ENCODE measurements at places on chromosomes 4 and X.

DNA sequence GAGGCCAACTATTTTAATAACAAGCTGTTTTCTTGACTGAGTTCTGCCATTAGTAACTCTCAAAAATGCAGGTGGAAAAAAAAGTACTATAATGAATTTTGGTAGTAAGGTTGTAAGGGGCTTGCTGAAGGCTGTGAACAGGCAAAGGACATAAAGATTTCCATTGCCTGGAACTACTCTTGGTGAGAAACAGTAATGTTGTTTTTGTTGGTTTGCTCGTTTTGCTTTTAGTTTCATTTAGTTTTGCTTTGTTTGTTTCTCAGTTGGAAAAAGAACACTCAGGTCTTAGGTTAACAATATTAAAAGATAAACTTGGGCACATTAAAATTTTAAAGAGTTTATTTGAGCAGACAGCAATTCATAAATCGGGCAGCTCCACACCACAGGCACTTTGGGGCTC, 824.5 kb upstream of the HTR2C start:
- no peak for DNase-seq

GRCh38 chr4:52015366-52015765, 4.8 kb downstream of the LRRC66 start:
- DNase-seq: no peak

- no peak for DNase-seq
These were observed 183.8 kb upstream of the NUDT10 start for GRCh38 chrX:51148848-51149247.

DNA sequence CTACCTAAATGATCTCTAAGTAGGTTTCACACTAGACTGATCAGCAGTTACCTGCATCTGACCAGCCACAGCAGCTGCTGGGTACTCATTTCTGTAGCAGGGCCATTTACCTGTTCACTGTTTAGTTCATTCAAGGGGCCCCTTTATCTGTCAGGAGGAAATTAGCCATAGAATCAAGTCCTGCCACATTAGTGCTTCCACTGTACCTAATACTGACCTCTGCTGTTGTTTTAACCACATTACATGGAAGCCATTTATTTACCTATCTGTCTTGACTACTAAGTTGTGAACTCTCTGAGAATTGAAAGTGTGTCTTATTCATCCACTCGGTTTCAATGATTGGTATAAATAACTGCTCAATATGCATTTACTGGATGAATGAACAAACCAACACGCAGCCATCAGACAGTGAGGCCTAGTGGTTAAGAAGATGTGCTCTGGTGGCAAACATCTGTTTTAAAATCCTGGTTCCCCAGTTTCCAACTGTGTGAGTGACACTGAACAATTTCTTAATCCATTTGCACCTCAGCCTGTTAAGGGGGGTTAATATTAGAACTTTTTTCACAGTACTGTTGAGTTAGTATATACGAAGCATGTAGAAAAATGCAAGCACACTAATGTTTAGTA, 30.0 kb upstream of the ANXA5 start:
- no peak for DNase-seq

GRCh38 chrX:48945517-48946348, 11.7 kb downstream of the OTUD5 start:
- DNase-seq: no peak

DNA sequence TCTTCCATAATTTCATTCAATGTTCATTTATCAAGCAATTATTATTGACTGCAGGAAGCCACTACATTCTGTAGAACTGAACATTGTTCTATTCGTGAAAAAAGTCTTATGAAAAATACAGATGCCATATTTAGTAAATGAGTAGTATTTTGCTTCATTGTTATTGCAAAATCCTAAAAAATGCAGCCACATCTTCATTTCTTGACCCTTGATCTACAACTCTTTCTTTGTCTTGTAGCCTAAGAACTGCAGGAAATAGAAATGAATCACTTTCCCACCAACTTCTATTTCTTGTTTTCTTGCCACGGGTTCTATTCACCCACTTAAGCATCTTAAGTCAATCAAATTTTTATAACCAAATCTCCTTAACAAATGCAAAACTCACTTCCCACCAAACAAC, 63.3 kb downstream of the KCNIP4 start:
- DNase-seq: no peak

GRCh38 chrX:133923113-133923512, 62.3 kb downstream of the GPC3 start:
- DNase-seq: no peak

- no peak for DNase-seq
These were observed 63.7 kb downstream of the SEC24D start for GRCh38 chr4:118772081-118772766.

GRCh38 chrX:70012756-70013155, 37.0 kb downstream of the AWAT2 start:
- no peak for DNase-seq

DNA sequence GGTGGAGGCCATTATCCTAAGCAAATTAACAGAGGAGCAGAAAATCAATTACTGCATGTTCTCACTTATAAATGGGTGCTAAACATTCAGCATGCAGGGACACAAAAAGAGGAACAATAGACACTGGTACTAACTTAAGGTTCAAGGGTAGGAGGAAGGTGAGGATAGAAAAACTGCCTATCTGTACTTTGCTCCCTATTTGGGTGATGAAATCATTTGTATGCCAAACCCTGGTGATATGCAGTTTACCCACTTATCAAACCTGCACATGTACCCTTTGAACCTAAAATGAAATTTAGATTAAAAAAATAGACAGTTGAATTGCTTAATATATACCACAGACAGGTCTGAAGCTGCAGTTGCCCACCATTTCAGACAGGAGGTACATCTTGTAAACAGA, 143.3 kb upstream of the KLHL4 start:
- no peak for DNase-seq

DNA sequence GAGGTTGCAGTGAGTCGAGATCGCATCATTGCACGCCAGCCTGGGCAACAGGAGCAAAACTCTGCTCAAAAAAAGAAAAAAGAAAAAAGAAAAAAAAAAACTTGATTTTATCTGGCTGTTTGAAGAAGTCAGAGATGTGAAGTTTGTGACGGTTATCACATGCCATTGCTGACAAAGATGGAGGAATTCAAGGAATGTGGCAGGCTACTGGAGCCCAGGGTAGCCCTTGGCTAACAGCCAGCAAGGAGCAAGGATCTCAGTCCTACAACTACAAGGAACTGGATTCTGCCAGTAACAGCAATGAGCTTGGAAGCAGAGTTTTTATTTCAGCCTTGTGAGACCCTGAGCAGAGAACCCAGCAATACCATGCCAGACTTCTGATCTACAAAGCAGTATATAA, 24.3 kb upstream of the TET2 start:
- DNase-seq: no peak

- DNase-seq: no peak
These were observed 68.3 kb downstream of the FMR1NB start for GRCh38 chrX:148049441-148049840.

GRCh38 chrX:153870791-153871360, 15.1 kb downstream of the L1CAM start:
- DNase-seq: no peak

GRCh38 chr4:71239365-71239764, 99.5 kb upstream of the SLC4A4 start:
- DNase-seq: no peak

DNA sequence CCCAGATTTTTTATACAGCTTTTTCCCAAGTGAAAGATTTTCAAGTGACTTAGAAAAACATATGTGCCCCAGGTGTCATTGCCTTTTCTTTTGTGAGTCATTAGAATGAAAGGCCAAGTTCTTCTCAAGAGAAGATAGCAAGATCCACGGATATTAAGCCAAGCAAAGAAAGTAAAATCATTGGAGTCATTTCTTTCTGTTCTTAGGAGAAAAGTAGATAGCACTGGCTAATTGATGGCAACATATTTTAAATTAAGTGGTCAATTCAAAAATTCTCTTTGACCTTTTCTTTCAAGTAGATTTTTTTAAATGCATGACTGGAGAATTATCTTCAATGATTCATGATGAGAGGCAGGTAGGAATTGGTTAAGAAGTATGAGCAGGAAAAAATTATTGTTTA, 94.4 kb downstream of the HHIP start:
- no peak for DNase-seq

DNA sequence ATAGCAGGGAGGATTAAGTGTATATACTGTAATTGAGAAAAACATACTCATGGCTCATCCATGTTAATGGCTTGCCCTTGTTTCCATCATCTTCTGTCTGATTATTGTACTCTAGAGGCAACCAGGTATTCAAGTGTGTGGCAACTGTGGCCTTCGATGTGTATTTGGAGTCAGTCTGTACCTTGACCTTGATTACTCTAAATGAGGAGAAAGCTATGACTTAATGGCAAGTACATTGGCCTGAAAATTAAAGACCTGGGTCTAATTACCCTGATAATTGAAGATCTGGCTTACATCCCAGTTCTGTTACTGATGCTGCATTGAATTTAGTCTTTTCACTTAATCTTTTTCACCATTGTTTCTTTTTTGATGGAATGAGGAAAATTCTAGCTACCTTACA, 409.2 kb downstream of the CCSER1 start:
- DNase-seq: no peak

DNA sequence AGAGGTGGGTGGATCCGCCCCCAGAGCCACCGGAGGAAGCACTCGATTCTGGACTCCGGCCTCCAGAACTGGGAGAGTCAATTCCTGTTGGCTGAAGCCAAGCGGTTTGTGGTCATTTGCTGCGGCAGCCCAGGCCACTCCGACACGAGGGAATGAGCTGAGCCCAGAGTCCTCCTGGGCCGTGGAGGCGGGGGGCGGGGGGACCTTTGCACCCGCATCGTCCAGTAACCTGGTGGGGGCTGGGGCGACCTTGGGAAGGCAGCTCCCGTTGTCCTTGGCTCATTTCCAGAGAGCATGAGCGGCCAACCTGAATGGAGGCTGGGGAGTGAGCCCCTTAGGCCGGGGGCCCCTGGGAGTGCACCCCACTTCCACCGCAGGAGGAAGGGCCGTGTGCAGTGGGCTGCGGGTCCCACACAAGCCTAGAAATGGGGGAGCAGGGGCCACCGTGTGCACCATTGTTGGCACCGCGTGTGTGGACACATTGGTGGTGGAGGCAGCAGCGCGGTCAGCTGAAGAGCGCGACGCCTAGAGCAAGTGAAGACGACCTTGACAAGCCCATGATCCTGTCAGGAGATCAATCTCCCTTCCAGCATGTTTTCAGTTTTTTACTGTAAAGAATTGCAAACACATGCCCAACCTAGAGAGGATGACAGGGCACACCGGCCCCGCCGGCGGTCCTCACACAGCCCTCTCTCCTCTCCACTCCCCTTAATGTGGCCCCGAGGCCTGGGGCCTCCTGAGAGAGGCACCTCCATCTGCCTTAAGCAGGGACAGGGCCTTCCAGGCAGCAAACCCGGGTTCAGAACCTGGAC, 19.9 kb upstream of the DUSP9 start:
- DNase-seq: no peak

DNA sequence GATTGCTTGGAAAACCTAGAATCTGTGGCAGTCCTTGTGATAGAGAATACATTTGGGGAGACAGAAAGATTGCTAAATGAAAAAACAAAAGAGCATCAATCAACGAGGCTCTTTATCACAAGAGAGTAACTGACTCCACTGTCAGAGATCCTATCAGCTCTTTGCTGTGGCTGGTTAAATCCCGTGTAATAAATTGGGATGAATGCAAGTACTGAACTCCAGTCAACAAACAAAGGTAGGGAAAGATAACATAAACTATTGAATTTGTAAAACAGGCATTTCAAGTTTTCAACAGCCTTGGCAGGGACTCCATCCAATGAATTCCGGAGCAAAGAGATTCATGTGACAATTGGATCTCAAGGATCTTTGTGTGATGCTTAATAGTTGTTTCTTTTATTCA, 21.3 kb downstream of the MMRN1 start:
- DNase-seq: no peak

DNA sequence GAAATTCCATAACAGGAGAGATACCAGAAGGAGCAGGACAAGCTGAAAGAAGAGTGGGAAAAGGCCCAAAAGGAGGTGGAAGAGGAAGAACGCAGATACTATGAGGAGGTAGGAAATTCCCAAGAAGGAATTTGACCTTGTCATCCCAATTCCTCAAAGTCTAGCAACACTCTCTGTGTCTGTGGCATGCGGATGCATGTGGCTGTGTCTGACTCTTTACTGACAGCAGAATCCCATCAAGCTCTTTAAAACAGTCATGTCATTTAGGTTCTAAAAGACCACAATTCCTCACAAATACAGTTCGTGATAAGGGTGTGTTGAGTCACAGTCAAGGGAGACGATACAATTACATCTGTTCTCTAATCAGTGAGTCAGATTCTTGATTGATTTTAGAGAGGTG, 68.5 kb downstream of the PHOX2B start:
- no peak for DNase-seq

DNA sequence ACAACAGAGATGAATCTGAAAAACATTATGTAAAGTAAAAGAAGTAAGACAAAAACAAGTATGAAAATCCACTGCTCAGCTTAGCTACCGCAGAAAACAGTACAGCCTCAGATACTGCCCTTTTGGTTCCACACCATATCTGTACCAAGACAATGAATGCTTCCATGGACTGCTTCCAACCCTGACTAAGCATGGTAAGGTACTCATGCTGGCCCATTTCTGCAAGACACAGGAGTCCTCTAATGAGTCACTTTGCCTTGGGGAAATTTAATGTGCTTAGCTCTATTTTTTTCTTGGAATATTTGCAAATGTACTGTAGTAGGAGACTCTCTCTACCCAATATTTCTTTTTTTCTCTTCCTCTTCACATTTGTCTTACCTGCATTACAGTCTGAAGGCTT, 931.7 kb upstream of the HS3ST1 start:
- no peak for DNase-seq

- no peak for DNase-seq
These were observed 35.1 kb downstream of the FBXO8 start for GRCh38 chr4:174248407-174248806.

DNA sequence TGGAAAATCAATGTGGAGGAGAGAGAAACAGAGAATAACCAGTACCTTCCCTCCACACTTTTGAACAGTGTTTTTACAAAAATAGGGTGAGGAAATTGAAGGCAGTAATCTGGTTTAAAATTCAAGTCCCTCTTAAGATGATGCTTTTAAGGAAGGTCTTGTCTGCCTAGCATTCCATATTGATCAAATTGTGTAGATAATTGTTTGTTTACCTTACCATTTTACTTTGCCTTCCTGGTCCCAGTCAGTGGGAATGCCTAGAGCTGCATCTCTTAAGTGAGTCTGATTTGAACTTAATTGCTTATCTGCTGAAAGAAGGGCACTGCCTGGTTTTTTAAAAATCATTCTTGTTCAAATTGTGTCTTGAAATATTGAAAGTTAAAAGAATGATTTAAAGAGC, 14.4 kb upstream of the MAOA start:
- no peak for DNase-seq

GRCh38 chr4:26088433-26088928, 174.5 kb downstream of the SMIM20 start:
- DNase-seq: no peak

DNA sequence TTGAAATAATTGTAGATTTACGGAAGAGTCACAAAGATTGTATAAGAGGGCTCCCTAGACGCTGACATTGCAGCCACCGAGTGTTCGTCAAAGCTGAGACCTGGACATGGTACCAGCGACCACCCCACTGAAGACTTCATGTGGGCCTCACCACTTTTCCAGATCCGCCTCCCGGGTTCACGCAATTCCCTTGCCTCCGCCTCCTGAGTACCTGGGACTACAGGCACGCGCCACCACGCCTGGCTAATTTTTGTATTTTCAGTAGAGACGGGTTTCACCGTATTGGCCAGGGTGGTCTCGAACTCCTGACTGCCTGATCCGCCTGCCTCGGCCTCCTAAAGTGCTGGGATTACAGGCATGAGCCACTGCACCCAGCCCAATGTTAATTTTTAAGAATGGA, 29.7 kb downstream of the CPLX1 start:
- DNase-seq: no peak

Data from anterior cingulate cortex (tissue), 58 donors.